ENCODE measurements at places on chromosomes 12 and 14.

DNA sequence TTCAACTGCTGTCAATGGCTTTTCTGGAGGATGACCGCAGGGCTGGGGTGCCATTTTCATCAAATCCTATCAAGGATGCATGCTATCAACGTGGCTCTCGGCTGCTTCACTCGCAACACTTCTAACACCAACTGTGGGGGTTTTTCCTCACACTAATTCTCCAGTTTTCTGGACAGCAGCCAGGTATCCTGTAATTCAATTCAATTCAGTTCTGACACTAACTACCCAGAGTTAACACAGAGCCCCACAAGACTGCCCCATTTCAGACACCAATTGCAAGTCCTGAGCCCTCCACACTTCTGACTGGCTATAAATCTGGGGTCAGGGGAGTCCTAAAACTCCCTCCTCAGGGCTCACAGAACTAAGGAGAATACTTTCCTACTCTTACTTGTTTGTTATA is 55.3 kb upstream of the TMCC3 start:
- DNase-seq: no peak

- no peak for DNase-seq
These were observed 129.9 kb downstream of the CRACR2A start for GRCh38 chr12:3622822-3623690.

- no peak for DNase-seq
These were observed 152.1 kb upstream of the PLEKHG7 start for GRCh38 chr12:92550661-92551060.

DNA sequence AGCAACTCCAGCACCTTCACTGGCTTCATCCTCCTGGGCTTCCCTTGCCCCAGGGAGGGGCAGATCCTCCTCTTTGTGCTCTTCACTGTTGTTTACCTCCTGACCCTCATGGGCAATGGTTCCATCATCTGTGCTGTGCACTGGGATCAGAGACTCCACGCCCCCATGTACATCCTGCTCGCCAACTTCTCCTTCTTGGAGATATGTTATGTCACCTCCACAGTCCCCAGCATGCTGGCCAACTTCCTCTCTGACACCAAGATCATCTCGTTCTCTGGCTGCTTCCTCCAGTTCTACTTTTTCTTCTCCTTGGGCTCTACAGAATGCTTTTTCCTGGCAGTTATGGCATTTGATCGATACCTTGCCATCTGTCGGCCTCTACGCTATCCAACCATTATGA is 6.8 kb downstream of the OR11G2 start:
- no peak for DNase-seq

Measured in GM23248 (cell line).